Mesothelial cell of epicardium (in vitro differentiated cells): ENCODE measurements at places on chromosomes 2 and 18. TPM values are rescaled to one million over a fixed set of nuclear protein-coding genes. Genes with fewer than 3 reads are reported as not detected.

DNA sequence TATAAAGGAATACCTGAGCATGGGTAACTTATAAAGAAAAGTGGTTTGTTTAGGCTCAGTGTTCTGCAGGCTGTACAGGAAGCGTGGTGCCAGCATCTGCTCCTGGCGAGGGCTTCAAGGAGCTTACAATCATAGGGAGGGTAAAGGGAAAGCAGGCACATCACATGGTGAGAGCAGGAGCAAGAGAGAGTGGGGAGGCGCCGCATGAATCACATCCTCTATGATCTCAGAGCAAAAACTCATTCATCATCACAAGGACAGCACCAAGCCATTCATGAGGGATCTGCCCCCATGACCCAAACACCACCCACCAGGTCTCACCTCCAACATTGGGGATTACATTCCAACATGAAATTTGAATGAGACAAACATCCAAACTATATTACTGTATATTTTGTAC is 32.5 kb downstream of the R3HDM1 start:
- peaks cover 2% of the 10 kb centered on the region for H3K36me3 ChIP-seq
- no peak overlapping the region for H3K27ac ChIP-seq
- H3K4me1 ChIP-seq: no peaks in the 10 kb centered on the region
- no peaks in the 10 kb centered on the region for H3K27me3 ChIP-seq

- no peak overlapping the region for H3K4me3 ChIP-seq
- peaks cover 3% of the 10 kb centered on the region for H3K36me3 ChIP-seq
- H3K4me1 ChIP-seq: peaks cover 12% of the 10 kb centered on the region
- no peak for DNase-seq
Observed at GRCh38 chr18:54387631-54388030, 29.9 kb downstream of the C18orf54 start.

DNA sequence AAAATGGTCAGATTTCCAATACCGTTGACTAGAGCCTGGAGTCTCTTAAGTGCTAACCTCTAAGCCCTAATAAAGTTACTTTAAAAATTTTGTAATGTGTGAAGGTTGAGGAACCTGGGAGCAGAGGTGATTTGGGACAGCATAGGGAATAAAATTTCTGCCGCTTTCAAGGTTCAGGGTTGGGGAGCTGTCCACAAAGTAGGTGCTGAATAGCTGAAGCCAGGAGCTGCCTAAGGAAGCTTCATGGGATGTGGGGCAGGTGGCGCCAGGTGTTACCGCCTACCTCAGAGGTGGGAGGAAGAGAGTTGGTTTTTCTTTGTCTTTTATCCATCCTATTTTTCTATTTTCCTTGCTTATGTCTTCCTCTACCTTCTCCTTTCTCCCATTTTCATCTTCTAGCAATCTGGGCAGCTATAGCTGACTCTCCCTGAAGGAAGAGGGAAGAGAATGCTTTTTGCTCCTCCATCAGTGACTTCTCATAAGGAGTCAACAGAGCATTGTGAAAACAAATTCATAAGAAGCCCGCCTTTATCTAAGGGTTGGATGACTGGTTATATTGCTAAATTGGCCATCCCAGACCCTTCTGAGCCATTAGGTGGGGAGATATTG is 178.7 kb downstream of the CLIP4 start:
- no peak overlapping the region for H3K4me3 ChIP-seq
- H3K27ac ChIP-seq: no peak overlapping the region
- H3K27me3 ChIP-seq: peaks cover 81% of the 10 kb centered on the region

DNA sequence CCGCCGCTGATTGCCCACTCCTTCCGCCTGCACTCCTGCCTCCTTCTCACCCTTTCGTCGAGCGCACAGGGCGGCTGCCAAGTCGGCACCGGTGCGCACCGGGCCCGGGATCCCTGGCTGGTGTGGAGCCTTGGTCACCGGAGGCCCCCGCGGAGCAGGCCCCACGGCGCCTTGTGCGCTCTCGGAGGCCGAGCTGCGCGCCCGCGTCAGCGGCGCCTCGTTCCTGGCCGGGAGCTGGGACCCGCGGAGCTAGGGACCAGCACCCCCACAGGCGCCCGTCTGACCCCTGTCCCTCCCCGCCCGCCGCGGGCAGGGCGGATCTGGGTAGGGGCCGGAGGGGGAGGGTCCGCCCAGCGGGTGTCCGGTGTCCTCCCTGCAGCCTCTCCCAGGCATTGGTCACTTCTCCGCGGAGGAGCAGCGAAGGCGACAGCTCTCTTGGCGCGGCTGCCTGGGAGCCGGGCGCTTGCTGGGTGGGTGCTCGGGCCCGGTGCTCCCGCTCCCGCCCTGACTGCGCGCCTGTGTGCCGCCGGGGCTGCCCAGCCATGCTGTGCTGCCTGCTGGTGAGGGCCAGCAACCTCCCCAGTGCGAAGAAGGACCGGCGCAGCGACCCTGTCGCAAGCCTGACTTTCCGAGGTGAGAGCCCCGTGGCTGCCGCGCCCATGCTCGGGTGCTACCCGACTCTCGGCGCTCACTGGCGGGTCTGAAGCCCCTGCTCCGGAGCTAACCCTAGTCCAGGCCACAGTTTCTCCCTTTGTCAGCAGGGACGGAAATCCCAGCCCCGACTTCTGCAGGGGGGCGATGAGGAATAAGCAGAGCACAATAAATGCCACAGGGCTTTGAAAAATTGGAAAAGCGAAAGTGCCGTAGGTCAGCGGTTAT is 13.2 kb downstream of the DYSF start:
- H3K27me3 ChIP-seq: peaks cover 45% of the 10 kb centered on the region
- no peaks in the 10 kb centered on the region for H3K4me1 ChIP-seq
- H3K36me3 ChIP-seq: no peaks in the 10 kb centered on the region
- peak overlapping the region; percentile 67 for H3K4me3 ChIP-seq
- no peak overlapping the region for H3K27ac ChIP-seq
- DNase-seq: no peak

GRCh38 chr2:192216336-192216735 is 21.6 kb upstream of the TMEFF2 start:
- H3K4me3 ChIP-seq: no peak overlapping the region
- H3K27me3 ChIP-seq: peaks cover 5% of the 10 kb centered on the region
- no peak for DNase-seq
- no peaks in the 10 kb centered on the region for H3K4me1 ChIP-seq

Gene SNORC
- 3.4 to 6.0 TPM (median 4.1 TPM) in 3 replicates for total RNA-seq

DNA sequence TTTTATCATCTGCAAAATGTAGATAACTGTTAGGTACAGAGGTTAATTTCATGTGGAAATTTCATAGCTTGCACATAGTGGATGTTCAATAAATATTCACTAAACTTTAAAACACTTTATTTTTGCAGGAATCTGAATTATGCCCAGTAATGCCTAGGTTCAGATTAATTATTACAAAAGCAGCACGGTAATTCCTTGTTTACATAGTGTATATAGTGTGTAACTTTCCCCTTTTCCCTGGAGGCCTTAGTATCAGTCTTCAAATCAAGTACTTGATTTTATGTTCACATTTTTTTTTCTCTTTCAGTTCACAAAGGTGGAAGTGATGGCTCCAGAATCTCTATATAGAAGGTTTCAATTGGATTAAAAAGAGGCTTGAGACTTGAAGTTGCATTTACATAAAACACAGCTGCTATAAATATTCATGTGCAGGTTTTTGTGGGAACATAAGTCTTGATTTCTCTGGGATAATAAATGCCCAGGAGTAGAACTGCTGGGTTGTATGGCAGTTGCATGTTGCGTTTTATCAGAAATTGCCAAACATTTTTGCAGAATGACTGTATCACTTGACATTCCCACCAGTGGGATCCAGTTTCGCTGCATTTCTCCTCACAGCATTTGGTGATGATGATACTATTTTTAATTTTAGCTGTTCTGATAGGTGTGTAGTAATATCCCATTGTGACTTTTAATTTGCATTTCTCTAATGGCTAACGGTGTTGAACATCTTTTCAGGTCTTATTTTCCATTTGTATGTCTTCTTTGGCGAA is 27.6 kb upstream of the LGALSL start:
- no peak for DNase-seq
- no peak overlapping the region for H3K4me3 ChIP-seq
- H3K27ac ChIP-seq: no peak overlapping the region
- peaks cover 9% of the 10 kb centered on the region for H3K4me1 ChIP-seq
- peaks cover 4% of the 10 kb centered on the region for H3K36me3 ChIP-seq

- H3K4me1 ChIP-seq: peaks cover 17% of the 10 kb centered on the region
- no peaks in the 10 kb centered on the region for H3K36me3 ChIP-seq
- H3K4me3 ChIP-seq: no peak overlapping the region
- H3K27ac ChIP-seq: no peak overlapping the region
- H3K27me3 ChIP-seq: peaks cover 14% of the 10 kb centered on the region
Observed at GRCh38 chr18:7207366-7207915, 23.4 kb upstream of the LRRC30 start.

Gene GTF3C2
- 87.5 to 90.1 TPM (median 89.3 TPM) in 3 replicates for total RNA-seq

GRCh38 chr2:192584976-192585375 is 390.2 kb upstream of the TMEFF2 start:
- no peak overlapping the region for H3K27ac ChIP-seq
- DNase-seq: no peak
- H3K36me3 ChIP-seq: peaks cover 1% of the 10 kb centered on the region
- H3K4me1 ChIP-seq: peaks cover 10% of the 10 kb centered on the region
- H3K27me3 ChIP-seq: no peaks in the 10 kb centered on the region

DNA sequence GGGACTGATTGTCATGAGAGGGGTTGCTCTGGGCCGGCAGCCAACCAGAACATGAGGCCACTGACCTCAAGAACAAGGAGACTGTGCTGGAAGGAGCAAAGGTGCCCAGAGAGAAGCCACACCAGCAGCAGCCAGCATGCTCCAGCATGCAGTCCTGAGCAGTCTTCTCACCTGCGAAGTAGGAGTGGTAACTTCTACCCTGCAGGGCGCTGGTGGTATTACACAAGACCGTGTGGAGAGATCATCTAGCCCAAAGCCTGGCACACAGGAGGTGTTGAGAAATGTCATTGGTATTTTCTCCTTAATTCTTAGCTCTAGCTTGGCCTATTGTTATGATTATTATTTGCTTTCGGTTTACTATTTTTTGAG is 132.7 kb downstream of the TSN start:
- H3K36me3 ChIP-seq: no peaks in the 10 kb centered on the region
- no peak overlapping the region for H3K27ac ChIP-seq
- no peak for DNase-seq
- no peaks in the 10 kb centered on the region for H3K4me1 ChIP-seq
- peaks cover 19% of the 10 kb centered on the region for H3K27me3 ChIP-seq

- no peaks in the 10 kb centered on the region for H3K36me3 ChIP-seq
- no peak for DNase-seq
- no peaks in the 10 kb centered on the region for H3K27me3 ChIP-seq
- H3K27ac ChIP-seq: no peak overlapping the region
- no peak overlapping the region for H3K4me3 ChIP-seq
- no peaks in the 10 kb centered on the region for H3K4me1 ChIP-seq
Observed at GRCh38 chr18:28526196-28526595, 349.3 kb upstream of the CDH2 start.

DNA sequence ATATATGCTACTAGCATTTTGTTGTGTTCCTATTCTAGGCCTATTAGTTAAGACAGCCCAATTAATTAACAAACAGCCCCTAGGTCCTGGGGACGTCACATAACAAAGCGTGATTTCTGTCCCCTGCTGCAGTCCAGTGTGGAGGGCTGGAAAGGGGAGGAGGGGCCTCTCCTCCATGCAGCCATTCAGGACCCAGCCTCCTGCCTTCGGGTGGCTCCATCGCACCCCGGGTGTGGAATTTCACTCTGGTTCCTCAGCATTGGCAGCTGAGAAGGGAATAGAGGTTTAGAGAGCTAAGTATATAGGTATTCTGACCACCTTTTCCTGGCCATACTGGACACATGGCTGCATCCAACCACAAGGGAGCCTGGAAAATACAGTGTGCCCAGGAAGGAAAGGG is 42.4 kb downstream of the MC2R start:
- no peaks in the 10 kb centered on the region for H3K4me1 ChIP-seq
- H3K36me3 ChIP-seq: no peaks in the 10 kb centered on the region
- no peak overlapping the region for H3K4me3 ChIP-seq
- H3K27me3 ChIP-seq: peaks cover 56% of the 10 kb centered on the region
- no peak for DNase-seq

Gene LOXHD1
- total RNA-seq: 0.07 to 0.14 TPM in 2 of 3 replicates, not detected in the other

GRCh38 chr2:58479535-58480140 is 238.5 kb upstream of the FANCL start:
- no peak for DNase-seq
- no peak overlapping the region for H3K27ac ChIP-seq

- peaks cover 4% of the 10 kb centered on the region for H3K27me3 ChIP-seq
- no peak overlapping the region for H3K27ac ChIP-seq
- H3K4me3 ChIP-seq: no peak overlapping the region
- DNase-seq: no peak
Observed at GRCh38 chr2:29775937-29776336, 145.4 kb downstream of the ALK start.

DNA sequence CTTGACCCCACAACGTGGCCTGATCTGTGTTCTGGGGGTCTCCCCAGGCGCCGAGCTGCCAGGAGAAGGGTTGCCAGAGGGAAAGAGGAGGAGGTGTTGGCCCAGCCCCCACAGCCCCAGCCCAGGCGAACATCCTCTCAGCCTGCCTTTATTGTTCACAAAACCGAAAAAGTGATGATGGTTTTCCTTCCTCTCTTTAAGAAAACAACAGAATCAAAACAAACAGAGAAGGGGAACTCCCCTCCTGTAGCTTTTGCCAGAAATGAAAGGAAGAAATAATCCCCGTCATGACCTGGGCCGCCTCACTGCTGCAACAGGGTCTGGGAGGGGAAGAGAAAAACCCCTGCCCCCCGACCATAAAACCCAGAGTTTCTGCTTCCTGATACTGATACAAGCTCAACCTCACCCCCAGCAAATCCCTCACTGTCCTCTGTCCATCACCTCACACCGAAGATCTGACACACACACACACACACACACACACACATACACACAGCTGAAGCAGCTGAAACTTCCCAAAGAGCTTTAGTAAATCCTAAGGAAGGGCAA is 52.0 kb downstream of the ZFP36L2 start:
- no peaks in the 10 kb centered on the region for H3K27me3 ChIP-seq
- no peaks in the 10 kb centered on the region for H3K36me3 ChIP-seq
- peaks cover 55% of the 10 kb centered on the region for H3K4me1 ChIP-seq
- no peak overlapping the region for H3K4me3 ChIP-seq
- peak overlapping the region; percentile 80 for H3K27ac ChIP-seq

- H3K36me3 ChIP-seq: peaks cover 4% of the 10 kb centered on the region
- H3K4me1 ChIP-seq: peaks cover 55% of the 10 kb centered on the region
- H3K4me3 ChIP-seq: no peak overlapping the region
- H3K27ac ChIP-seq: peak overlapping the region; percentile 79
Observed at GRCh38 chr2:236857246-236857645, 228.4 kb upstream of the COPS8 start.

GRCh38 chr18:29309366-29309765 is 1132.4 kb upstream of the CDH2 start:
- no peak overlapping the region for H3K27ac ChIP-seq
- no peak for DNase-seq
- H3K27me3 ChIP-seq: no peaks in the 10 kb centered on the region
- no peak overlapping the region for H3K4me3 ChIP-seq
- no peaks in the 10 kb centered on the region for H3K36me3 ChIP-seq
- H3K4me1 ChIP-seq: peaks cover 8% of the 10 kb centered on the region

Gene PDE1A
- total RNA-seq: 1.2 to 1.9 TPM (median 1.6 TPM) in 3 replicates

Gene GORASP2
- 85.5 to 91.1 TPM (median 86.8 TPM) in 3 replicates for total RNA-seq

GRCh38 chr18:73007195-73007914 is 139.6 kb upstream of the NETO1 start:
- H3K27ac ChIP-seq: no peak overlapping the region
- peaks cover 36% of the 10 kb centered on the region for H3K27me3 ChIP-seq
- no peaks in the 10 kb centered on the region for H3K36me3 ChIP-seq
- H3K4me1 ChIP-seq: no peaks in the 10 kb centered on the region
- no peak overlapping the region for H3K4me3 ChIP-seq

Gene LCT
- 0.05 TPM in 1 of 3 replicates, not detected in the others for total RNA-seq

GRCh38 chr2:153808679-153809078 is 63.0 kb upstream of the GALNT13 start:
- H3K27ac ChIP-seq: peak overlapping the region; percentile 4
- H3K4me3 ChIP-seq: no peak overlapping the region
- H3K4me1 ChIP-seq: peaks cover 30% of the 10 kb centered on the region
- H3K36me3 ChIP-seq: no peaks in the 10 kb centered on the region
- no peaks in the 10 kb centered on the region for H3K27me3 ChIP-seq

GRCh38 chr2:182715121-182715891 is 751 bp upstream of the DNAJC10 start:
- H3K36me3 ChIP-seq: no peaks in the 10 kb centered on the region
- H3K4me3 ChIP-seq: no peak overlapping the region
